ENCODE measurements at places on chromosomes 13 and 19. TPM values are rescaled to one million over a fixed set of nuclear protein-coding genes. Genes with fewer than 3 reads are reported as not detected.

DNA sequence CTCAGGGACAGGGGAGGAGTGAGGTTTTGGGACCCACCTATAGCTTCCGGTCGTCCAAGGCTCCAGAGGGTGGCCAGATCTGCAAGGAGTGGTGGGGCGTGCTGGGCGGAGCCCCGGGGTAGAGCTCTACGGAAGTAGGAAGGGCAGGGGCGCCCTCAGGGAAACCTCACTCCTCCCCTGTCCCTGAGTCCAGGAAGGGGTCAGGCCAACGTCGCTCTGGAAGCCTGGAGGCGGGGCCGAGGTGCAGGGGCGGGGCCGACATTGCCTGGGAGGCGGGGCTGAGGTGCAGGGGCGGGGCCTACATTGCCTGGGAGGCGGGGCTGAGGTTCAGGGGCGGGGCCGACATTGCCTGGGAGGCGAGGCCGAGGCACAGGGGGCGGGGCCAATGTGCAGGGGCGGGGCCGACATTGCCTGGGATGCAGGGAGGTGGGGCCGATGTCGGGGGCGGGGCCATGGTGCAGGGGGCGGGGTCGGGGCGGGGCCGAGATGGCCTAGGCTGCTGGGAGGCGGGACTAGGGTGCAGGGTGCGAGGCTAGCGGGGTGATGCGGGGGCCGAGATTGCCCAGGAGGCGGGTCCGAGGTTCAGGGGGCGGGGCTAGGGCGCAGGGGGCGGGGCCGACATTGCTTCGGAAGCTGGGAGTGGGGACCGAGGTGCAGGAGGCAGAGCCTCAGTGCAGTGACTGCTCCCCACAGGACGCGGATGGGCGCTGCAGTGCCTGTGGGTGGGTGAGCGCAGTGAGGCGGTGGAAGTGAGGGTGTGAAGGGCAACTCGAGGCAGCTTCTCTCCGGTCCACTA is 4.9 kb upstream of the PALM start:
- no peaks in the 10 kb centered on the region for H3K27me3 ChIP-seq
- H3K27ac ChIP-seq: no peak overlapping the region
- H3K4me3 ChIP-seq: peak overlapping the region; percentile 26

Gene KLC3
- 31.7 TPM for total RNA-seq

Gene ZNF540
- 0.44 TPM for total RNA-seq

DNA sequence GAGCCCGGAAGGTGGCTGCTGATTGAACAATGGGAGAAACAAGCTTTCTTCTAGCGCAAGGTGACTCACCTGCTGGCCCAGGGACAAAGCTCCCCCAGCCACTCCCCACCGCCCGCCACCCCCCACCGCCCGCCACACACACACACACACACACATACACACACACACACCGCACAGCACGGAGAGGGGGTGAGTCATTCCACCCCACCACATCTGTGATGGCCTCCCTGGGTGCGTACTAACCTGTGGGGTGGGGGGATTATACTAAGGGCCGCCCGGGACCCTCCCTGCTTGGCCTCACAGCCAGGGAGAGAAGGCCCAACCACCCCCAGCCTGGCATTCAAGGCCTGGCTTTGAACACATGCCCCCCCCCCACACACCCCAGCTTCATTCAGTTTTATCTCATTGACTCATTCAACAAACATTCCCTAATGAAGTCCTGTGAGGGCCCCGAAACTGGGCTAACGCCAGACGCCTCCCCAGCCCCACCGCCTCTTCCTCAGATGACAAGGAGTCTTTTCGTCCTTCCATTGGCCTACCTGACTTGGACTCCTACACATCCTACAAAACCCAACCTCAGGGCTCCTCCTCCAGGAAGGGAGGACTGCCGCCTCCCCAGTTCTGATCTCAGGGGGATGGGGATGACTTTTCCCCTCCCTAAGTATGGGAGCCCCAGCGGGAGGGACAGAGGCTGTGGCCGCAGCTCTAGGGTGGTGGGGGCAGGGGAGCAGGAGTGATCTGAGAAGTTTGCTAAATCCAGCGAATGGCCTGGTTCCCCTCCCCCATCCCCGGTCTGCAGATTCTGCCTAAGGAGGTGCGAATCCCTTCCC is 5.8 kb upstream of the ONECUT3 start:
- H3K27ac ChIP-seq: no peak overlapping the region
- H3K4me3 ChIP-seq: peak overlapping the region; percentile 20
- H3K27me3 ChIP-seq: peaks cover 100% of the 10 kb centered on the region
- peaks cover 35% of the 10 kb centered on the region for H3K4me1 ChIP-seq

GRCh38 chr19:21622920-21623319 is 117.5 kb downstream of the ZNF429 start:
- no peak for DNase-seq
- no peaks in the 10 kb centered on the region for H3K27me3 ChIP-seq
- no peak overlapping the region for H3K27ac ChIP-seq
- H3K36me3 ChIP-seq: no peaks in the 10 kb centered on the region
- no peaks in the 10 kb centered on the region for H3K4me1 ChIP-seq

GRCh38 chr19:7494416-7495098 is 5.7 kb upstream of the PEX11G start:
- H3K4me3 ChIP-seq: no peak overlapping the region
- no peak for DNase-seq
- H3K36me3 ChIP-seq: no peaks in the 10 kb centered on the region
- H3K27me3 ChIP-seq: no peaks in the 10 kb centered on the region

DNA sequence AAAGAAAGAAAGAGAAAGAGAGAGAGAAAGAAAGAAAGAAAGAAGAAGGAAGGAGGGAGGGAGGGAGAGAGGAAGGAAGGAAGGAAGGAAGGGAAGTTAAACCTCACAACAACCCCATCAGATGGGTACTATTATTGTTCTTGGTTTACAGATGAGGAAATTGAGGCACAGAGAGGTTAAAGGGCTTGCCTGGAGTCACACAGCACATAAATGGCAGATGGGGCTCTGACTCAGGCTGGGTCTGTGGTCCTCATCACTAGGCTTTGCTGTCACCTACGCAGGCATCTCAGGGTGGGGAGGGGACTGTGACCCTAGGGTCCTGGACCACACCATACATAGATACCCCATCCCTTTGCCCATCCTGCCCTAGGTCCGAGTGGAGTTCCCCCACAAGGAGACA is 36.3 kb downstream of the RDH8 start:
- H3K27me3 ChIP-seq: no peaks in the 10 kb centered on the region
- H3K4me1 ChIP-seq: no peaks in the 10 kb centered on the region
- no peak overlapping the region for H3K4me3 ChIP-seq

GRCh38 chr13:23876265-23876664 is 12.9 kb downstream of the MIPEP start:
- no peak overlapping the region for H3K27ac ChIP-seq
- DNase-seq: no peak
- peaks cover 4% of the 10 kb centered on the region for H3K4me1 ChIP-seq

GRCh38 chr13:102721800-102722231 is 27.0 kb upstream of the METTL21C start:
- no peak overlapping the region for H3K27ac ChIP-seq
- no peaks in the 10 kb centered on the region for H3K27me3 ChIP-seq
- no peak for DNase-seq
- H3K4me3 ChIP-seq: no peak overlapping the region
- no peaks in the 10 kb centered on the region for H3K36me3 ChIP-seq

DNA sequence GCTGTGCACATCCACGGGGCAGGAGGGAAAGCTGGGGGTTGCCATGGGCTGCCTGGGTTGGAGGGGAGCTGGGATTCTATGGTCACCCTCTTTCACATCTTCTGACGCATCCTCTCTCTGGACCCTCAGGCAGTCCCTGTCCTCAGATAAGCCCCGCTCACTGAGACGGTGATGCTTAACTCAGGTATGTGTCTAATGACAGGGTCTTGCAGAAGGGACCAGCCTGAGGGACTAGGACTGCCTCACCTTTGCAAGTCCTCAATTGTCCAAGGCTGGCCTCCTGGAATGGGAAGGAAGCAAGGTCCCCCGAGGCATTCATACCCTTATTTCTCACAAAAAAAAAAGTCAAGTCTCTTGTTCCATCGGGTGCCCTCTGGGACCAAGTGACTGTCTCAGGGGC is 37.7 kb upstream of the CCNE1 start:
- no peak overlapping the region for H3K27ac ChIP-seq
- no peaks in the 10 kb centered on the region for H3K36me3 ChIP-seq
- DNase-seq: no peak
- H3K4me3 ChIP-seq: no peak overlapping the region
- peaks cover 4% of the 10 kb centered on the region for H3K4me1 ChIP-seq

GRCh38 chr19:9566729-9567128 is 17.6 kb downstream of the ZNF121 start:
- H3K36me3 ChIP-seq: peaks cover 39% of the 10 kb centered on the region
- no peaks in the 10 kb centered on the region for H3K4me1 ChIP-seq
- no peaks in the 10 kb centered on the region for H3K27me3 ChIP-seq
- no peak for DNase-seq
- no peak overlapping the region for H3K27ac ChIP-seq

DNA sequence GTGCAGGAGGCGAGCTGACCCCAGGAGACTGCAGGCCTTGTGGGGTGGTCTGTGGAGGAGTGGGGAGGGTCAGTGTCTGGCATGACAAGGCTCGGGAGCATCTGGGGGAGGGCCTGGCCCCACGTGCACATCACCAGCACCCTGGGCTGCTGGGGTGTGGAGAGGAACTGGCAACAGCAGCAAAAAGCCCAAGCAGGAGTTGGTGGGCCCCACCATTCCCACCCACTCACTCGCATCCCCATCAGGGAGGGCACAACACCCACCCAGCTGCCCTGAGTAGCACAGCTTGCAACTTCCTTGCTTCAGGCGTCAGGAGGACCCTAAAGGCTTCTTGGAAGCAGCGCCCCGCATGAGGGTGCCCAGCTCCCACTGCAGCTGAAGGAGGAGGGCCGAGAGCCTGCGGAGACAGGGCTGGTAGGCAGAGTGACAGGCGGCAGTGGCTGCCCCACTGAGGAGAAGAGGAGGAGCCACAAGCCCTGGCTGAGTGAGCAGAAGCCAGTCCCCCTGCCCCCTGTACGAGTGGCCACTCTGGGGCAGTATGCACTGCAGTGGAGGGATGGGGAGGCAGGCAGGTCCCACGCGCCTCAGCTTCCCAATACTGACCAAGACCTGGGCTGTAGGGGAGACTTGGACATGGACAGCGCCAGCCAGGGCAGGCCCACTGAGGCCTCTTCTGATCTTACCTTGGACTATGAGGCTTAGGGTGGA is 26.5 kb downstream of the ELL start:
- peaks cover 87% of the 10 kb centered on the region for H3K4me1 ChIP-seq
- H3K27me3 ChIP-seq: no peaks in the 10 kb centered on the region
- no peak for DNase-seq
- peak overlapping the region; percentile 67 for H3K27ac ChIP-seq
- H3K36me3 ChIP-seq: no peaks in the 10 kb centered on the region

GRCh38 chr19:988081-988480 is 3.9 kb downstream of the WDR18 start:
- H3K27ac ChIP-seq: no peak overlapping the region
- DNase-seq: no peak
- no peak overlapping the region for H3K4me3 ChIP-seq
- H3K36me3 ChIP-seq: peaks cover 16% of the 10 kb centered on the region

Gene PPFIA3
- total RNA-seq: 10.9 TPM

DNA sequence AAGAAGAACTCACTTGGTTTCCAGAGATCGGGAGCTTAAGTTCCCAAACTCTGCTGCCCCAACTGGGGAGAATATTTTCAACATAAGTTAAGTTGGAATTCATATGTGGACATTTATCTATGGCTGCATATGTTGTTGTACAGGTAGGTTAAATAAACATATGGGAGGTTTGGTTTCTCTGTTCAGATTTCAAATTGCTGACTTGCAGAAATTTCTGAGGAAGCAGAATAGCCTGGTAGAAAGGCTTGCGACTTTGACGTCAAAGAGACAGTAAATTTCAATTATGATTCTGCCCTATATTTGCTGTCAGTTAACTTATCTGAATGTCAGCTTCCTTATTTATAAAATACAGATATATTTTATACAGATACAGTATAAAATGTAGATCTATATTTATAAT is 40.0 kb upstream of the TPP2 start:
- no peak overlapping the region for H3K27ac ChIP-seq
- no peaks in the 10 kb centered on the region for H3K36me3 ChIP-seq
- DNase-seq: no peak
- no peaks in the 10 kb centered on the region for H3K27me3 ChIP-seq
- H3K4me3 ChIP-seq: no peak overlapping the region
- no peaks in the 10 kb centered on the region for H3K4me1 ChIP-seq

Gene SOHLH2
- not detected for total RNA-seq

Gene ZNF888
- total RNA-seq: 1.8 TPM

Gene HSD17B14
- 9.0 TPM for total RNA-seq

Gene PTPRS
- total RNA-seq: 173 TPM

Gene PRKCG
- total RNA-seq: not detected

Gene SHISA7
- not detected for total RNA-seq

- no peak for DNase-seq
- no peaks in the 10 kb centered on the region for H3K27me3 ChIP-seq
- H3K4me1 ChIP-seq: peaks cover 79% of the 10 kb centered on the region
- H3K4me3 ChIP-seq: peak overlapping the region; percentile 96
- H3K27ac ChIP-seq: peak overlapping the region; percentile 95
Observed at GRCh38 chr19:5621945-5622464, 571 bp downstream of the SAFB2 start.

GRCh38 chr13:107866941-107867623 is 348.3 kb downstream of the LIG4 start:
- no peak overlapping the region for H3K27ac ChIP-seq
- no peak for DNase-seq
- H3K4me1 ChIP-seq: peaks cover 24% of the 10 kb centered on the region
- H3K36me3 ChIP-seq: no peaks in the 10 kb centered on the region

DNA sequence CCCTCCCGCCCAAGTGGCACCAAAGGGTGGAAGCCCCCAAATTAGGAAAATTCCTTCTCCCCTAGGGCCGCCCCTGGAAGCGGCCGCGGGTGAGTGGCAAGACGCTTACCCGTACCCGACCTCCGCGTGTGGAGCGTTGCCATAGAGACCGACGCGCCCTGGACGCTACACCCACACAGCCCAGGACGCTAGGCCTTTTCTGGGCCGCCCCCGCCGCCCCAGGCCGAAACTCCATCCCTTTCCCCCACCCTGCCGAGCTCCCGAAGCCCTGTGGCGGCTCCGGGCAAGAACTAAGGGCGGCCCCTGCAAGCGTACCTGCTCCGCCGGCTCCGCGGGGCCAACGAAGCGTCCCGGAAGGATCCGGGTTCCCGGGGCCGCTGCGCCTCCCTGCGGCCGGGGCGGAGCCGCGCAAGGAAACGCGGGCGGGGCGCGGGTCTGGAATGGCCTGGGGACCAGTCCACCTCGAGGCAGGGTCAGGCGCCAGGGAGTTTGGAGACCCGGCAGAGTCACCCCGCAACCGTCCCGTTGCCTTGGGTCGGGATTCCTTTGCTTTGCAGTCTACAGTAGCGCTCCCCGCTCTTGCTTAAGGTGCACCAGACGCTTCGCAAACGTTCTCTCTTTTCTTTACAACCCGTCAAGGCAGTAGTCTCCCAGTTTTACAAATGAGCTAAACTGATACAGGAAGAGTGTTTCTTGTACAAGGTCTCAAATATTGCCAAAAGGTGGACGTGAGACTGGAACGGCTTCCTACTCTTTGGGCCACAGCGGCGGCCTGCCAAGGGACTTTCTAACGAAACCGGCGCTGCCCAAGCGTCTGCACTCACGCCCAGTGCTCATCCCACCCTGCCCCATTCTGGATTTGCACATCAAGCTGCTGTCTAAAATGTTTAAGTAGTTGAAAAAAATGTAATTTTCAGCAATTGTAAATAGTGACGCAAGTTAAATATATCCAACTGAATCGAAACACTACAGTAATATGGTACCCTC is at the start of gene NEK5:
Gene NEK5 (minus strand): TSS at position 360 of the 987 bp plus-strand sequence. CDS start 1,591 bp downstream, outside the sequence.
- DNase-seq: no peak
- no peak within 1 kb of the TSS for H3K27ac ChIP-seq
- peaks cover 4% of the 10 kb centered on the region for H3K4me1 ChIP-seq

GRCh38 chr13:48078251-48078656 is 16.6 kb downstream of the MED4 start:
- H3K4me1 ChIP-seq: no peaks in the 10 kb centered on the region
- no peaks in the 10 kb centered on the region for H3K27me3 ChIP-seq
- H3K36me3 ChIP-seq: peaks cover 38% of the 10 kb centered on the region
- H3K27ac ChIP-seq: no peak overlapping the region
